ENCODE measurements at places on chromosomes 16 and 17. TPM values are rescaled to one million over a fixed set of nuclear protein-coding genes. Genes with fewer than 3 reads are reported as not detected.

DNA sequence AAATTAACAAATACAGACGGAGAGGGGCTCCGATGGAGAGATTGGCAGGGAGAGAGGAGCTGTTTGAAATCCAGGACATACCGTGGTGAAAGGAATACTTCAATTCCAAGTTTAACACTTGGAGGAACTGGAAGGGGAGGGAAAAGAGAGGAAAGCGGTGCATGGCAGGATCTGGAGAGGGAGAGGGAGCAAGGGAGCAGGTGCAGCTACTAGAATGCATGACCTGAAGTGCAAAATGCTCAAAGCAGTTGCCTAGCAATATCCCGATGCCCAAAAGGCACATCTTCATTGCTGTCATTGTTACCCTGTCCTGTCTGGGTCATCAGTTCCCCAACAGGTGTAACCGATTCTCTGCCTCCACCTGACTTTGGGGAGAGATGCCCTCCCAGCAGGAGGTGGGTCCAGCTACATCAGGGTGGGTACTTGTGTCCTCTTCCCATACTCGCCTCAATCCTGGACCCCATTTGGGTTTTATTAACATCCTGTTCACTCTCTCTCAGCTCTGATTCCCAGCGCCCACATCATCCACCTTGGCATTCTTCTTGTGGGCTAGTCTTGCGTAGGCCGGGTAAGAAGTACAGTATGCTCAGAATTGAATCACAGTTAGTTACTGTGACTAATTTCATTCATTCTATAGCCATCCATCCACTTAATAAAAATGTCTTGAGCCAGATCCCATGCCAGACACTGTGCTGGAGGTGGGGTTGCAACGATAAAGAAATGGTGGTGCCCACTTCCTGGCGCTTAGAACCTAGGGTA is 37.4 kb upstream of the EMP2 start:
- peaks cover 22% of the 10 kb centered on the region for H3K4me1 ChIP-seq
- H3K27me3 ChIP-seq = no peaks in the 10 kb centered on the region
- no peaks in the 10 kb centered on the region for H3K36me3 ChIP-seq
- H3K4me3 ChIP-seq = no peak overlapping the region
- DNase-seq = no peak

DNA sequence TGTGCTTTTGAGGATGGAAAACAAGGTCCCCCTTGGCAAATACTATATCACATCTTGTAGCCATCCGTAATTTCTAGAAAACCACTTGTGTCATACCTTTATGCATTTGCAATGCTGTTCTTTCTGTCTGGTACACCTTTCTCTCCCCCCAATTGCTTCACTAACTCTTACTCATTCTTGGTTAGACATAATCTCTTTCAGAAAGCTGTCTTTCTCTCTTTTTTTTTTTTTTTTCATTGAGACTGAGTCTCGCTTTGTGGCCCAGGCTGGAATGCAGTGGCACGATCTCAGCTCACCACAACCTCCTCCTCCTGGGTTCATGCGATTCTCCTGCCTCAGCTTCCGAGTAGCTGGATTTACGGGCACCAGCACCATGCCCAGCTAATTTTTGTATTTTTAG is 94.9 kb upstream of the C17orf78 start:
- H3K27ac ChIP-seq = no peak overlapping the region
- H3K27me3 ChIP-seq = no peaks in the 10 kb centered on the region
- no peak overlapping the region for H3K4me3 ChIP-seq

GRCh38 chr17:71494062-71494855 is 626.6 kb upstream of the SOX9 start:
- no peak overlapping the region for H3K4me3 ChIP-seq
- H3K36me3 ChIP-seq = no peaks in the 10 kb centered on the region
- H3K4me1 ChIP-seq = peaks cover 12% of the 10 kb centered on the region
- no peak for DNase-seq
- no peaks in the 10 kb centered on the region for H3K27me3 ChIP-seq
- H3K27ac ChIP-seq = no peak overlapping the region

- H3K27ac ChIP-seq = peak overlapping the region; percentile 82
- H3K36me3 ChIP-seq = no peaks in the 10 kb centered on the region
- no peaks in the 10 kb centered on the region for H3K27me3 ChIP-seq
- H3K4me3 ChIP-seq = peak overlapping the region; percentile 75
Observed at GRCh38 chr16:23595246-23595950, 718 bp downstream of the NDUFAB1 start.

- peaks cover 11% of the 10 kb centered on the region for H3K36me3 ChIP-seq
- DNase-seq = no peak
- peak overlapping the region; percentile 84 for H3K4me3 ChIP-seq
Observed at GRCh38 chr17:7883781-7884386, 4.7 kb upstream of the CHD3 start.

- DNase-seq = no peak
- H3K36me3 ChIP-seq = peaks cover 24% of the 10 kb centered on the region
- H3K27me3 ChIP-seq = peaks cover 8% of the 10 kb centered on the region
- H3K4me3 ChIP-seq = no peak overlapping the region
- H3K27ac ChIP-seq = no peak overlapping the region
- H3K4me1 ChIP-seq = peaks cover 28% of the 10 kb centered on the region
Observed at GRCh38 chr16:2226245-2226793, 2.9 kb downstream of the E4F1 start.

DNA sequence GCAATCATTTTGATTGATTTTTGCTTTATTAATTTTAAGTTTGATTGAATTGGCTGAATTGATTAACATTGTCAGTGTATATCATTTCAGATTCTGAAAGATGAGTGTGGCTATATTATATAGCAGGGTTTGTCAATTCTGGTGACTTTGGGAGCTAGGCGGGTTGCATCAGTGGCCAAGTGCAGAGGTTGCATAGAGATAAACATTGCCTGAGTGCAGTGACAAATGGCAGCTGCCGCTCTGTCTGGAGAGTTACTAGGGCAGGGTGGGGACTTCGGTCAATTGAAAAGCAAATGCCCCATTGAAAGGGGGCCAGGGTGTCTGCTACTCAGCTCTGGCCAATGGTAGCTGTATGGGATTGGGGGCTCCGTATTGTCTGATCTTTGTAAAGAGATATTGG is 12.7 kb downstream of the SYT17 start:
- H3K4me1 ChIP-seq = peaks cover 5% of the 10 kb centered on the region
- DNase-seq = no peak
- no peak overlapping the region for H3K4me3 ChIP-seq
- no peaks in the 10 kb centered on the region for H3K36me3 ChIP-seq

DNA sequence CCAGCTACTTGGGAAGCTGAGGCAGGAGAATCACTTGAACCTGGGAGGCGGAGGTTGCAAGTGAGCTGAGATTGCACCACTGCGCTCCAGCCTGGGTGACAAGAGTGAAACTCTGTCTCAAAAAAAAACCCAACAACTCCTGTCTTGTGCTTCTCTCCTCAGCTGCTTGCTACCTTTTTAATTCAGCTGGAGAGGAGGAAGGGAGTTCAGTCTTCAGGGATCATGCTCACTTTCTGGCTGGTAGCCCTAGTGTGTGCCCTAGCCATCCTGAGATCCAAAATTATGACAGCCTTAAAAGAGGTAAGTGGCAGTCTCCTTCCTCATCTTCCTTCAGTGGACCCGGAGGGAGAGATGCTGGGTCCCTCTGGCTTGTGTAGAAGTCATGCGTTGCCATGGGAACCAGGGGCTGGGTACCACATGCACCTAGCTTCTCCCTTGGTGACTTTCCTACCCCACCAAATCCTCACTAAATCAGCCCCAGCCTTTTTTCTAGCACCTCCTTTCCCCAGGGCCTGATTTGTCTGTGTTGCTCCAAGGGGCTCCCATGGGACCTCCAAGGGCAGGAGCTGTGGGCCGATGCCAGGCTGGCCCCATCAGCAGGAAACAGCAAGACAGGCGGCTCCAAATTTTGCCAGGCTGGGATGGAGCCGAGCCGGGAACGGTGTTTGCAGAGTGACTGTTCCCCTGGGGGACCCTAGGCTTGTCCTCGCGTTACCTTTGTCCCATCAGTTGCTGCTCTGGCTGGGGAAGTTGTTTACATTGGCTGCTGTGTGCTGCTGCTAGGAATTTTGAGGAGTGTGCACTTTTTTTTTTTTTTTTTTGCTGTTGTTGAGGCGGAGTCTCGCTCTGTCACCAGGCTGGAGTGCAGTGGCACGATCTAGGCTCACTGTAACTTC is 65.2 kb downstream of the ABCC1 start:
- no peak for DNase-seq
- H3K27ac ChIP-seq = peak overlapping the region; percentile 81
- H3K36me3 ChIP-seq = peaks cover 39% of the 10 kb centered on the region

- H3K4me3 ChIP-seq = no peak overlapping the region
- DNase-seq = peak; percentile 95
- H3K36me3 ChIP-seq = no peaks in the 10 kb centered on the region
- H3K4me1 ChIP-seq = peaks cover 30% of the 10 kb centered on the region
Observed at GRCh38 chr17:50289991-50290702, 15.9 kb downstream of the TMEM92 start.

- H3K4me1 ChIP-seq = peaks cover 30% of the 10 kb centered on the region
- peaks cover 42% of the 10 kb centered on the region for H3K36me3 ChIP-seq
- no peak overlapping the region for H3K27ac ChIP-seq
- DNase-seq = no peak
- H3K27me3 ChIP-seq = no peaks in the 10 kb centered on the region
Observed at GRCh38 chr17:32445971-32446370, 1.7 kb downstream of the PSMD11 start.

- DNase-seq = no peak
- H3K36me3 ChIP-seq = peaks cover 33% of the 10 kb centered on the region
- H3K27me3 ChIP-seq = no peaks in the 10 kb centered on the region
- H3K27ac ChIP-seq = no peak overlapping the region
- H3K4me1 ChIP-seq = no peaks in the 10 kb centered on the region
- no peak overlapping the region for H3K4me3 ChIP-seq
Observed at GRCh38 chr17:60712675-60713074, 35.0 kb downstream of the BCAS3 start.

DNA sequence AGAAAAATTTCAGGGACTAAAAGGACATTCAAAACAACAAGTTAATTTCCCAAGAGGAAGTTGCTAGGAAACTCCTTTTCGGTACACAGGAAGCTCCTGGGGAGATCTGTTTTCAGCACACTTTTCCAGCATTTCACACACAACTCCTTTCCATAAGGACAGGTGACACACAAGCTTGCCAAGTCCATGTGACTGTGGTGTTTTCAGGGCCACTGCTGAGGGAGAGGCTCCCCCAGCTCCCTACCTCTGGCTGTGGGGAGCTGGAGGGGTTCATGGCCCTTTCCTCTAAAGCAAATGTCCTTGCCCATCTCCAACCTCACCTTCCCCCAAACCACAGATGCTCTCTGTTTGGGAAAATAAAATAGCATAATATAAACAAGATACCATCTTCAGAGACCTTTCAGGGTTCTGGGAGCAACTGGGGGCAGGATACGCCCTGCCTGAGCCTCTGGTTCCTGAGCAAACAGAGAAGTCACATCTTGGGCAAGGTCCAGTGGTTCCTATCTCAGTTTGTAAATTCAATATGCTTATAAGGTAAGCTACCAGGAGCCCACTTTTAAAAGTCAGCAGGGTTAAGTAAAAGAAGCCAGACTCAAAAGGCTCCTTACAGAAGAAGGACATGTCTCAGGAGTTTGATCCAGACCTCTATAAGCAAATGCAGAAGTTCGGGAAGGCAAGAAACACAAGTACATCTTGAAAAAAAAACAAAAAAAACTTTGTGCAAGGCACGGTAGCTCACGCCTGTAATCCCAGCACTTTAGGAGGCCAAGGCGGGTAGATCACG is 3.0 kb downstream of the PDZD9 start:
- H3K27ac ChIP-seq = peak overlapping the region; percentile 44
- peaks cover 10% of the 10 kb centered on the region for H3K4me1 ChIP-seq
- H3K27me3 ChIP-seq = no peaks in the 10 kb centered on the region
- no peak for DNase-seq

DNA sequence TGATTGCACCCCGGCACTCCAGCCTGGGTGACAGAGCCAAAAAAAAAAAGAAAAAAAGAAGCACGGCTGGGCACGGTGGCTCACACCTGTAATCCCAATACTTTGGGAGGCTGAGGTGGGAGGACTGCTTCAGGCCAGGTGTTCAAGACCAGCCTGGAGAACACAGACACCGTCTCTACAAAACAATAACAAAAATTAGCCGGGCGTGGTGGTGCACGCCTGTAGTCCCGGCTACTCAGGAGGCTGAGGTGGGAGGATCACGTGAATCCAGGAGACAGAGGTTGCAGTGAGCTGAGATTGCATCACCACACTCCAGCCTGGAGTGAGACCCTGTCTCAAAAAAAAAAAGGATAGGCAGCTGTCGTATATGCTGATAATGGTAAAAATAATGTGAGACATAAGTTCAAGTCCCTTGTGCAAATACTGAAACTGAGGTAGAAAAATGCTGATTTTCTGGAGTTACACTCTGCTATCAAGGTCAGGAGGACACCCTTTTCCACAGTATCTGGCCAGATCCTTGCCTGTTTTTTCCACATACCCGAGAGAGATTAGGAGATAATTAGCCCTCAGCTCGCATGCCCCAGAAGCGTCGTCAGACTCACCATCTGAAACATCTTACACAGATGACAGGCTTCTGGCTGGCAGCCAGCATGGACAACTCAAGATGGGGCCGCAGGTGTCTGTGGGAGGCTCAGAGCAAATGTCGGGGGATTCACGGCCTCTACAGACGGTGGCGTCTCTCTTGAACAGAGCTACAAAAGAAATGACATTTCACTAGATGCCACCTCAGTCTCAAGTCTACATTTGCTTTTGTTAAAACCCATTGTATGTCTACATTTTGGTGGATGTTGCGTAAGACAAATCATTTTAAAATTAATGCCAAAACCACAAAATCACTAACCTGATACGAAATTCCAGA is 36.8 kb downstream of the WDR45B start:
- H3K4me1 ChIP-seq = peaks cover 6% of the 10 kb centered on the region
- H3K36me3 ChIP-seq = peaks cover 19% of the 10 kb centered on the region
- H3K27me3 ChIP-seq = no peaks in the 10 kb centered on the region
- no peak overlapping the region for H3K27ac ChIP-seq
- no peak for DNase-seq
- no peak overlapping the region for H3K4me3 ChIP-seq

- DNase-seq = no peak
- peaks cover 5% of the 10 kb centered on the region for H3K4me1 ChIP-seq
- no peak overlapping the region for H3K4me3 ChIP-seq
- H3K27me3 ChIP-seq = no peaks in the 10 kb centered on the region
- no peaks in the 10 kb centered on the region for H3K36me3 ChIP-seq
Observed at GRCh38 chr17:33514369-33514768, 221.3 kb upstream of the ASIC2 start.

- H3K36me3 ChIP-seq = no peaks in the 10 kb centered on the region
- no peak for DNase-seq
- H3K27me3 ChIP-seq = no peaks in the 10 kb centered on the region
- H3K27ac ChIP-seq = no peak within 1 kb of the TSS
Observed at GRCh38 chr17:27800522-27800921, at the start of gene NOS2. Gene NOS2 (minus strand): TSS chr17:27800529. CDS start chr17:27798809, 1,720 bp downstream.

STAT5A gene
- 97.0 TPM for total RNA-seq

TNFSF13 gene
- total RNA-seq = 25.3 TPM

WDR81 gene
- total RNA-seq = 25.7 TPM

MPDU1 gene
- total RNA-seq = 26.2 TPM

C16orf96 gene
- not detected for total RNA-seq

KCNAB3 gene
- total RNA-seq = 1.2 TPM

UBE2O gene
- 21.7 TPM for total RNA-seq

KRTAP2-2 gene
- total RNA-seq = not detected

NTN1 gene
- 119 TPM for total RNA-seq

GPR179 gene
- total RNA-seq = not detected

RARA gene
- total RNA-seq = 52.0 TPM

KCNG4 gene
- total RNA-seq = not detected

SMPD3 gene
- total RNA-seq = 0.32 TPM
